ENCODE measurements at places on chromosomes 12 and 14.

DNA sequence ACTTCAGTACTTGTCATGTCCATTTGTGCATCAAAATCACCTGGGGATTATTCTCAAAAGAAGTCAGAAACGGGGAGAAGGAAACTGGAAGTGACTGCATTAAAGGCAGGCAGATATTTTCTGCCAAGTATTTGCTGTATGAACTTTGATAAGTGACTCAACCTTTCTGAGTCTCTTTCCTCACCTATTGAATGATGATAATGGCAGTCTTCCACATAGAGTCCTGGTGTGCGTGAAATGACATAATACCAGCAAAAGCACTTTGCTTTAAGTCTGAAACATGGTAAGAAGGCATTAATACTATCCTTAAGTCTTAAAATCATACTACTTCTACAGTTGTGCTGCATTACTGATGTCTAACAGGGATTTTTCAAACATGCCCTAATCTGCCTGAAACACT, 278.5 kb downstream of the ADAMTS20 start:
- no peak for DNase-seq

- no peak for DNase-seq
Measured at GRCh38 chr12:112282920-112283319, 99.3 kb downstream of the HECTD4 start.

- DNase-seq, result no peak
Measured at GRCh38 chr12:45730348-45731189, 1.1 kb downstream of the ARID2 start.

DNA sequence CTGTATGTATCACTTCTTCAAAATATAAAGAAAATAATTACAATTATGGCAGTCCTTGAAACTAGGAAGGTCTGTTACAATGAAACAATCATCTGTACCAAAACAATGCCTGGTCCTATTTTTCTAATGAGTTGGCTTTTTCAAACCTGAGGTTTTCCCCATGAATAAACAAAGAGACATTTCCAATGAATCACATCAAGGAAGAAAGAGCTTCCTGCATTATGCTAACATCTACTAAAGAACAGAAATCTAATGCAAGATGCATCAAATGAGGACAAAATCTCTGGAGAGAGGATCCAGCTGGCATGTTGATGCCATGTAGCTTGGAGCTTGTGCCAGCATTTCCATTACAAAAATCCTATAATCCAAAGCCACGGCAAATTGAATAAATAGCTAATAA, 29.3 kb downstream of the NIN start:
- no peak for DNase-seq

GRCh38 chr14:21523203-21523602, 2.9 kb downstream of the SALL2 start:
- no peak for DNase-seq

- DNase-seq, result no peak
Measured at GRCh38 chr12:127044836-127045235, 1222.1 kb upstream of the TMEM132C start.

- DNase-seq, result no peak
Measured at GRCh38 chr14:66401449-66402095, 84.6 kb upstream of the CCDC196 start.

- DNase-seq, result no peak
Measured at GRCh38 chr14:103891667-103892215, 36.5 kb upstream of the TDRD9 start.

GRCh38 chr12:15691388-15691787, 97.8 kb downstream of the EPS8 start:
- DNase-seq, result no peak

- no peak for DNase-seq
Measured at GRCh38 chr14:105336477-105337287, 22.1 kb downstream of the PACS2 start.

DNA sequence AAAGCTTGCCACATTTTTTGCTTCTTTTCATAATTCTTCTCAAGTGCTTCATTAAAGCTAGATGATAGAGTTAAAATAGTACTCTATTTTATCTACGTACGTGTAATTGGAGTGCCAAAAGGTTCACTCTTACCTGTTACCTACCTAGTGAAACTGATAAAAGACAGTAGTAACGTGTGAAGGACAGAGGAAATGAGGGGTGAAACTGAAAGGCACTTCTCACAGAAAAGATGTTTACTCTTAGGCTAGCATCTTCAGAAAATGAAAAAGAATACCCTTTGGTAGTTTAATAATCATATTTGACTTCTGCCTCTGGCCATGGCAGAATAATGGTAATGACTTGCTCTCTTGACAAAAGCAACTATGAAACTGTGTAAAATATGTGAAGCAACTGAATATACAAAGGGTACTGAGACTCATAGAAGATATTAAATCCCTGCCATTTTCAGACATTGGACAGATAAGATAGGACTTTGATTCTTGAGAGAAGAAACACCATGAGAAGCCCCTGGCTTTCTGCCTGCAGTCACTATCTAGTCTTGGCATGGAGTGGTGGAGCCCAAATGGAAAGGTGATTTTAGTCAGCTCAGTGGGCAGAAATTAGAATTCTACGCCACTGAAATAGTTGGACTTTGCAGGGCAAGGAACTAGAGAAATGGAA, 6.3 kb upstream of the EVL start:
- DNase-seq, result no peak

- DNase-seq, result no peak
Measured at GRCh38 chr12:60070552-60070951, 474.7 kb downstream of the SLC16A7 start.

DNA sequence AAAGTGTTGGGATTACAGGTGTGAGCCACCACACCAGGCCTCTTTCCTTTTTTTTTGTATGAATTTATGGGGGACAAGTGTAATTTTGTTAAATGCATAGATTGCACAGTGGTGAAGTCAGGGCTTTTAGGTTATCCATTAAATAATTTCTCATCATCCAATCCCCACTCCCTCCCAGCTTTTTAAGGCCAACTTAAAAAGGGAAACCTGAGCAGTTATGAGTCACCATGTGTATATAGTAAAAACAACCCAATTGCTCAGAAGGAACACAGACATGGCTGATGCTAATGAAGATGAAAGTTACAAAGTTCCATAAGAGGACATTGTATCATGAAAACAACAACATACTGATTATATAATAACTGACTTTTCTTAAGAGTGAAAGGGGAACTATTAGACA, 25.6 kb upstream of the ARID2 start:
- no peak for DNase-seq

DNA sequence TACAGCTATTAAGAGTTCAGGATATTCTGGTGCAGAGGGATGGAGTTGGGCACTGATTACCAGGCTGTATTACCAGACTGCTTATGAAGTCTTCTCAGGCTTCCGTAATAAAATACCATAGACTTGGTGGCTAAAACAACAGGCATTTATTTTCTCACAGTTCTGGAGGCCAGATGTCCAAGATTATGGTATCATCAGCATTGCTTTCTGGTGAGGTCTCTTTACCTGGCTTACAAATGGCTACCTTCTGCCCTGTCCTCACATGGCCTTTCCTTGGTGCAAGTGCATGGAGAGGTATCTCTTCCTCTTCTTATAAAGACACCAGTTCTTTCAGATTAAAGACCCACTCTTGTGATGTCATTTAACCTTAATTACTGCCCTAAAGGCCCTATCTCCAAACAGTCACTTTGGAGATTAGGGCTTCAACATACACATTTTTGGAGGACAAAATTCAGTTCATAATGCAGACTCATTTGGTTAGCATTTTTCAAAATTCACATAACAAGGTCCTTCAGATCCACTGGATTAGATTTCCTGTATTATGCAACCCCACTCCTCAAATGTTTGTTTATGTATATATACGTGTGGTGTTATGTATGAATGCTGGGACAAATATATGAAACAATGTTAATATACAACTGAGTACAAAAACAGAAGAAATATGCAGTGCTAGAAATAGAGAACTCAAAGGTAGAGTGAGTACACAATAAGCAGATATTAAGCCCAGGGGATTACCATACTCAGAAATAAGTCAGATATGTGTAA, 9.3 kb upstream of the ATP2B1 start:
- no peak for DNase-seq

GRCh38 chr14:56555921-56556570, 23.6 kb upstream of the TMEM260 start:
- no peak for DNase-seq

DNA sequence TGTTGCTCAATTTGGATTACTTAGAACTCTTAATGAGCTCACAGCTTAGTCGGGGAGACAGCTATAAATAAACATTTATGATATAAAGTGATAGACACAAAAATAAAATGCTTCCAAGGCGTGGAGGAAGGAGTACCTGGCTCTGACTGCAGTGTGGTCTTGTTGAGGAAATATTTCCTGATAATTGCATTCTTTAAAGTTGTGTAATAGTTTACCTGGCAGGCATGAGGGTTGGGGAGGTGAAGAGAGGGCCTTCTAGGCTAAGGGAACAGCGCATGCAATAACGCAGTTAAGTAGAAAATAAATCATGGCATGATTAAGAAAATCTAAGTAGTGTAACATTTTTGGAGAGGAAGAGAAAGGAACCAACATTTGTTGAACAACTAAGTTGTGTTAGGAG, 260.5 kb upstream of the ATP2B1 start:
- DNase-seq, result no peak

DNA sequence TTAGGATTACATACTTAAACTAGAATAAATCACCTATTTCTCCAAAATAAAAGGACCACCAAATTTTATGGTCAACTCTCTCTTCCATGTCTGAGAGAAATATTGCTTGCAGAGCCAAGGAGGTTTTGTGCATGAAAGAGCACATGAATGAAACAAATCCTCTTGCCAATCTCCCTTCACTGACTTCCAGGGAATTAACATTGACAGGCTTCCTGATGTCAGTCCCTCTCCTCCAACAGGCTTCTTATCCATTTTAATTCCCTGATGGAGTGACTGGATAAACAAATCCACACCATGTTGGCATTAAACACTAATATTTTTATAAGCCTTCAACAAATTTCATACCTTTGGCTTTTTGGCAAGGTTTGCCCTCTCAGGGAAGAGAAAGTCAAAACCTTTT, 45.3 kb upstream of the CNTN1 start:
- no peak for DNase-seq

GRCh38 chr14:32361674-32362073, 32.6 kb downstream of the AKAP6 start:
- DNase-seq, result no peak

- DNase-seq, result no peak
Measured at GRCh38 chr14:89915114-89915878, 39.2 kb downstream of the EFCAB11 start.

GRCh38 chr12:12070674-12071656, at the start of gene BCL2L14:
BCL2L14 (plus strand) TSS chr12:12070939; CDS start chr12:12079306, 8,367 bp downstream.
- DNase-seq, result no peak

- DNase-seq, result no peak
Measured at GRCh38 chr12:124422142-124422569, 127.3 kb downstream of the RFLNA start.

DNA sequence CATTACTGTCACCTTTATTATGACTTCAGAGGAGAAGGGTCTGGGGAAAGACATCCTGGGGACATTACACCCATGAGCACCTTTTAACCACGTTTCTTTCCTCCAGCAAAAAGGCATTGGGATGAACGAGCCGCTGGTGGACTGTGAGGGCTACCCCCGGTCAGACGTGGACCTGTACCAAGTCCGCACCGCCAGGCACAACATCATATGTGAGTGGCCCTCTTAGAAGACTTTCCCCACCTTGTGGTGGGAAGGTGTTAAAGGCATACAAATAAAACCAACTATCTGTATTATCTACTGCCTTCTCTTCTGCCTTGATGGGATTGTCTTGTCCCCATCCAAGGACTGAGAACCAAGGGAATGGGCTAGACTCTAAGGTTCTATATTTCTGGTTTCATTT, 6.0 kb downstream of the PSMD9 start:
- DNase-seq, result no peak

- no peak for DNase-seq
Measured at GRCh38 chr12:121575952-121576625, 4.7 kb downstream of the KDM2B start.

- no peak for DNase-seq
Measured at GRCh38 chr12:29799591-29799990, 15.8 kb upstream of the TMTC1 start.

- no peak for DNase-seq
Measured at GRCh38 chr14:70254476-70254961, 65.8 kb upstream of the SLC8A3 start.

DNA sequence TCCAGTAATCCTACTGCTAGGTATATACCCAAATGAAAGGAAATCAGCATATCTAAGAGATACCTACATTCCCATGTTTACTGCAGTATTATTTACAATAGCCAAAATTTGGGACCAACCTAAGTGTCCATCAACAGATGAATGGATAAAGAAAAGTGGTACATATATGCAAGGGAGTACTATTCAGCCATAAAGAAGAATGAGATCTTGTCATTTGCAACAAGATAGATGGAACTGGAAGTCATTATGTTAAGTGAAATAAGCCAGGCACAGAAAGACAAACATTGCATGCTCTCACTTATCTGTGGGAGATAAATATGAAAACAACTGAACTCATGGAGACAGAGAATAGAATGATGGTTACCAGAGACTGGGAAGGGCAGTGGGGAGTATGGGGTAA, 109.5 kb downstream of the INSM2 start:
- DNase-seq, result no peak

- no peak for DNase-seq
Measured at GRCh38 chr12:99108924-99109323, 463.8 kb downstream of the APAF1 start.

- DNase-seq, result no peak
Measured at GRCh38 chr14:76814726-76815645, 2.3 kb upstream of the ANGEL1 start.

DNA sequence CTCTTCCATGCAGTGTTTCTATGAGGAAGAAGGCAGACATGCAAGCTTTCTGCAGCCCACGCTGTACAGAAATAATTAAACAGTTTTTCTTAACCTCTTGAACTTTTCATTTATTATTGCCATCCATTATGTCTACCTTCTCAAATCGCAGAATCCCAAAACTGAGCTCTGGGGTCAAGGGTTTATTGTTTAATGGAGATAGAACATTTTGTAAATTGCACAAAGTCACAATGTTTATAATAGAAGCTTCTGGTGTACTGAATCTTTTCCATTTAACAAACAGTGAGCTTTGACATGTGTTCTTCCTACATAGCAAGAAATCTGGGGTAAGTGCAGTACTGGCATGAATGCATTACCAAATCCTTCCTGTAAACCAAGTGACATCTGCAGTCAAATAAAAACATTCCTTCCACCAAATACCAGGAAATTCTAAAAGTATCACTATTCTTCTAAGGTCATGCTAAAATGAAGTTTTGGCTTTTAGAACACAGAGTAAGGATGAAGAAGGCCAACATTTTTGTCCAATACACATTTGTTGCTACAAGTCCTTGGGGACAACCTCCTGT, 385.3 kb upstream of the DDHD1 start:
- no peak for DNase-seq

Measured in GOT3 (cell line).